Immature natural killer cell (primary cell): ENCODE measurements at places on chromosomes 6 and 20. TPM values are rescaled to one million over a fixed set of nuclear protein-coding genes. Genes with fewer than 3 reads are reported as not detected.

The NRM gene
- 20.1 TPM for polyA plus RNA-seq

The MMP24 gene
- 0.06 TPM for polyA plus RNA-seq

The FAM83B gene
- polyA plus RNA-seq, result not detected

The TCP11 gene
- not detected for polyA plus RNA-seq

The BNIP5 gene
- polyA plus RNA-seq, result not detected

The SPATS1 gene
- not detected for polyA plus RNA-seq

The DEFB132 gene
- not detected for polyA plus RNA-seq

The IPCEF1 gene
- polyA plus RNA-seq, result 31.2 TPM

The RIPOR3 gene
- 1.2 TPM for polyA plus RNA-seq

The KPNA5 gene
- 5.7 TPM for polyA plus RNA-seq

The PDE10A gene
- polyA plus RNA-seq, result not detected

The MYB gene
- 0.24 TPM for polyA plus RNA-seq

The ADRM1 gene
- polyA plus RNA-seq, result 97.2 TPM

The TGM3 gene
- not detected for polyA plus RNA-seq

The NOTCH4 gene
- 1.4 TPM for polyA plus RNA-seq

The HTR1B gene
- not detected for polyA plus RNA-seq

The CCDC170 gene
- 0.78 TPM for polyA plus RNA-seq

The ZNF334 gene
- polyA plus RNA-seq, result 0.18 TPM

The SIM1 gene
- polyA plus RNA-seq, result not detected

The APOBEC2 gene
- polyA plus RNA-seq, result 0.50 TPM

The SYCP2 gene
- polyA plus RNA-seq, result 1.4 TPM

The HLA-G gene
- not detected for polyA plus RNA-seq

The ZNF512B gene
- not detected for polyA plus RNA-seq

The RTEL1 gene
- not detected for polyA plus RNA-seq

The ITPA gene
- polyA plus RNA-seq, result 76.3 TPM

The ADAM33 gene
- not detected for polyA plus RNA-seq

The MYCT1 gene
- not detected for polyA plus RNA-seq

The TAF4 gene
- polyA plus RNA-seq, result 0.04 TPM

The FNDC11 gene
- polyA plus RNA-seq, result not detected

The TEAD3 gene
- polyA plus RNA-seq, result not detected

The TNF gene
- 5.9 TPM for polyA plus RNA-seq

The POPDC3 gene
- not detected for polyA plus RNA-seq

The TMEM74B gene
- not detected for polyA plus RNA-seq

The RTN4IP1 gene
- polyA plus RNA-seq, result 6.0 TPM

The GSTA3 gene
- polyA plus RNA-seq, result not detected

The PNPLA1 gene
- not detected for polyA plus RNA-seq

The TFAP2C gene
- not detected for polyA plus RNA-seq

The MCHR2 gene
- not detected for polyA plus RNA-seq

The SAMD3 gene
- 376 TPM for polyA plus RNA-seq

The SLC16A10 gene
- polyA plus RNA-seq, result not detected
